Mesothelial cell of epicardium (in vitro differentiated cells): ENCODE measurements at places on chromosomes 6 and 20. TPM values are rescaled to one million over a fixed set of nuclear protein-coding genes. Genes with fewer than 3 reads are reported as not detected.
A peak's percentile ranks its signal among the peaks of the same experiment; 100 is the strongest.

The NEU1 gene
- total RNA-seq = 23.2 to 24.7 TPM (median 24.4 TPM) in 3 replicates

The CD24 gene
- total RNA-seq = 377 to 390 TPM (median 382 TPM) in 3 replicates

The GABRR1 gene
- not detected in 3 replicates for total RNA-seq

The PFDN6 gene
- total RNA-seq = 38.7 to 43.0 TPM (median 39.9 TPM) in 3 replicates

The ZSCAN26 gene
- 26.6 to 29.2 TPM (median 26.9 TPM) in 3 replicates for total RNA-seq

The ID1 gene
- 374 to 378 TPM (median 377 TPM) in 3 replicates for total RNA-seq

DNA sequence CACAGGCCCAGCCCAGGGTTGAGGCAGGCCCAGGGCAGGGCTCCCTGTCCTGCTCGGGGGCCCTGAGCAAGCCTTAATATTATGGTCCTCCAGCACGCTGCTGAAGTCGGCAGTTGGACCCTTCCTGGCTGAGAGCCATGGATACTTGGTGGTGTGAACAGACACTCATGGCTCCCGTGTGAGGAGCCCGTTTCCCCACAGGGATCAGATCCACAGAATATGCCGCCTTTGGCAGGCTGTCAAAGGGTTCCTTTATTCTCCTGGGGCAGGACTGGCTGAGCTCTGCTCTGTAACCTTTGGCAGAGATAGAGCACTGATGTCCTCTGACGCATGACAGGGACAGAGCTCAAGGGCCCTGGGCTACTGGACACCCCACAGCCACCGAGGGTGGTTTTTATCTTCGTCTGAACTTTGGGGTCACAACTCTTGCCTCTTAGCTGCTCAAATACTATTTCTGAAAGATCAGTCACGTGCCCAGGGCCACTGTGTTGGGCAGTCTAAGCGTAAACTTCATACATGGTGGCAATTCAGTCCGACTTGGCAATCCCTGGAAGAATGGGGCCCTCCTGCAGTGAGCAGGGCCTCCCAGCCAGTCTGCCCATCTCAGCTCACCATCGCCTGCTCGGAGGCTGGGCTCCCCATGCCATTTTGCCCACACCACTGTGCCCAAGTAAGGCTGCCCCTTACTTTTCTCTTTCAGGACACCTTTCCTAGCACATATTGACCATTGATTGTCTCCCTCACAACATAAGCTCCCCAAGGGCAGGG lies 49.1 kb downstream of the TTI1 start:
- H3K4me1 ChIP-seq = peaks cover 19% of the 10 kb centered on the region
- H3K36me3 ChIP-seq = peaks cover 13% of the 10 kb centered on the region
- H3K27ac ChIP-seq = no peak overlapping the region
- no peak for DNase-seq
- H3K4me3 ChIP-seq = no peak overlapping the region

DNA sequence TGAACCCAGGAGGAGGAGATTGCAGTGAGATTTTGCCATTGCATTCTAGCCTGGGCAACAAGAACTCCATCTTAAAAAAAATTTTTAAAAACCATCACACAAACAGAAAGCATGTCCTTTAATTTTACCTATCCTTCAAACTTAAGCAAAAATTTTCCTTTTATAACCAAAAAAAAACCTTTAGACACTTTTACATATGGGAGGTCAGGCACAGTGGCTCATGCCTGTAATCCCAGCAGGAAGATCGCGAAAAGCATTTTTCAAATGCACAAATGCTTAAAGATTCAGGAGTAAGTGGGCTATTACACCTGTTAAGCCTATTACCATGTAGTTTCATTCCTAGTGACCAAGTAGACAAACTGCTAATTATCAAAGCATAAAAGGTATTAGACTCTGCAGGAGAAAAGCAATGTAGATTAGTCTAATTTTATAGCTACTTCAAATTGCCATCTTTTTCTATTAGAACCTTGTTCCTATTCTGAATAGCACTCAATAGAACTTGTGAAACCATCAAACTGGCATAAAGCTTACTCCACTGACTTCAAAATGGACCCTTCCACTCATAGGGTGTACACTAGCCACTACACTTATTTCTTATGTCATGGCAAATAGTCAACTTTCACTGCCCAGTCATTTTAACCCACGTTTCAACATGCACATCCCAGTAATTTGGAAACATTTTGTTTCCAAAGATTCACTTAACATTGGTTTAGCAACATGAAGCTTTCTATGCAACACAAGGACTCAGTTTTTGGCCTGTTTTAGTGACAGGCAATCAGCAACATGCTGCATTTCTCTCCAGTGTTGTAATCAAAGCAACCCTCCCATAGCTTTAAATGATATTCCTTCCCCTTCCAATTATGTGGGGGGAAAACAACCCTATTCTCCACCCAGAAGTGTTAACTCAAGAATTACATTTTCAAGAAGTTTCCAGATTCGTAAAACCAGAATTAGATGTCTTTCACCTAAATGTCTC lies 4.0 kb downstream of the EEF1A1 start:
- H3K27ac ChIP-seq = peak overlapping the region; percentile 94
- H3K27me3 ChIP-seq = no peaks in the 10 kb centered on the region
- peaks cover 45% of the 10 kb centered on the region for H3K4me1 ChIP-seq
- DNase-seq = no peak

- no peak overlapping the region for H3K27ac ChIP-seq
- H3K27me3 ChIP-seq = no peaks in the 10 kb centered on the region
- no peak for DNase-seq
- peaks cover 2% of the 10 kb centered on the region for H3K36me3 ChIP-seq
- H3K4me1 ChIP-seq = no peaks in the 10 kb centered on the region
These were observed 193.7 kb downstream of the EYA2 start for GRCh38 chr20:47088335-47088734.

DNA sequence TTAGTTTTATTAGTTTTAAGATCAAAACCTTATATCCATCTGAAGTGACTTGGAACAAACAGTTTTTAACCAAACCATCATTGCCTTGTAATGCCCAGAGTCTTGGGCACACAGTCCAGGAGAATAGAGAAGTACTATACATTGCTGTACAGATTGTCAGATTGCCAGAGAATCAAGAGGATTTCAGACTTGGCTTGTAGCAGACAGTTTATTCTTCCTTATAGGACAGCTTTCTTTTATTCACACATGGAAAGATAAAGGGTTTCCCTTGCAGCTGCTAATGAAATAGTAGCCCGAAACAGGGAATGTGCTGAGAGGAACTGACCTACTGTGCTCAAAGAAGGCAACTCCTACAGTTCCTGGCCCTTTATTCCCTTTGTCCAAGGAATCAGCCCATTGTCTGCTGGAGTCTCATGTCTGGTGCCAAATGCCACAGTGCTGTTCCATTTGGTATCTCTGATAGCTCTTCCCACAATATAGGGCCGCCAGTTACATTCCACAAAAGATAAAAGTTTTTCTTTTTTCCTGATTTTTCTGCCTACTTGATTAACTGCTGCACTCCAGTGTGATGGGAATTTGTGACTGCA lies 30.6 kb downstream of the DCBLD1 start:
- H3K4me3 ChIP-seq = no peak overlapping the region
- no peak for DNase-seq
- no peaks in the 10 kb centered on the region for H3K27me3 ChIP-seq
- peak overlapping the region; percentile 86 for H3K27ac ChIP-seq
- peaks cover 68% of the 10 kb centered on the region for H3K4me1 ChIP-seq

DNA sequence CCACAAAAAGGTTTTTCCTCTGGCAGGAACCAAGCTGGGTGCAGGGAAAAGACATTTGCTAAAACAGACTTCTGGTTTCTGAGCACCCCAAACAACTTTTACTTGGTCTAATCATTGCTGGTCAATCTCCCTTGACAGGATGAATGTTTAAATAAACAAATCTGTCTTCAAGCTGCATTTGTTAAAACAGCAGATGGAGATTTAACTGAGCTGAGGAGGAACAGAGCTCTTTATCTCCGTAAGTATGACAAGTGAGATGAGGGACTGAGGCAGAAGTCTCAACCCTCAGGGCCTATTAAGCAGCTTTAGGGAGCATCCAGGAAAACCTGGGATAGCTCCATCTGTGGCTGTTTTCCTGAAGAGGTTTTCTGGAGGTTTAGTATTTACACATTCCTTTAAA lies 40.6 kb downstream of the NINL start:
- DNase-seq = no peak
- peaks cover 59% of the 10 kb centered on the region for H3K4me1 ChIP-seq
- peaks cover 4% of the 10 kb centered on the region for H3K36me3 ChIP-seq
- peak overlapping the region; percentile 92 for H3K27ac ChIP-seq
- no peaks in the 10 kb centered on the region for H3K27me3 ChIP-seq
- no peak overlapping the region for H3K4me3 ChIP-seq

DNA sequence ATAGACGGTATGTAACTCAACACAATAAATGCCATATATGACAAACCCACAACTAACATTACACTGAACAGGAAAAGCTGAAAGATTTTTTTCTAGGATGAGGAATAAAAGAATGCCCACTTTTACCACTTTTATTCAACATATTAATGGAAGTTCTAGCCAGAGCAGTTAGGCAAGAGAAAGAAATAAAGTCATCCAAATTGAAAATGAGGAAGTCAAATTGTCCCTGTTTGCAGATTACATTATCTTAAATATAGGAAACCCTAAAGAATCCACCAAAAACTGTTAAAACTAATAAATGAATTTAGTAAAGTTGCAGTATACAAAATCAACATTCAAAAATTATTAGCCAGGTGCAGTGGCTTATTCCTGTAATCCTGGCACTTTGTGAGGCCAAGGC lies 24.6 kb upstream of the ADGB start:
- H3K4me1 ChIP-seq = no peaks in the 10 kb centered on the region
- no peak overlapping the region for H3K4me3 ChIP-seq
- H3K27ac ChIP-seq = no peak overlapping the region
- no peaks in the 10 kb centered on the region for H3K27me3 ChIP-seq
- no peaks in the 10 kb centered on the region for H3K36me3 ChIP-seq
- no peak for DNase-seq

DNA sequence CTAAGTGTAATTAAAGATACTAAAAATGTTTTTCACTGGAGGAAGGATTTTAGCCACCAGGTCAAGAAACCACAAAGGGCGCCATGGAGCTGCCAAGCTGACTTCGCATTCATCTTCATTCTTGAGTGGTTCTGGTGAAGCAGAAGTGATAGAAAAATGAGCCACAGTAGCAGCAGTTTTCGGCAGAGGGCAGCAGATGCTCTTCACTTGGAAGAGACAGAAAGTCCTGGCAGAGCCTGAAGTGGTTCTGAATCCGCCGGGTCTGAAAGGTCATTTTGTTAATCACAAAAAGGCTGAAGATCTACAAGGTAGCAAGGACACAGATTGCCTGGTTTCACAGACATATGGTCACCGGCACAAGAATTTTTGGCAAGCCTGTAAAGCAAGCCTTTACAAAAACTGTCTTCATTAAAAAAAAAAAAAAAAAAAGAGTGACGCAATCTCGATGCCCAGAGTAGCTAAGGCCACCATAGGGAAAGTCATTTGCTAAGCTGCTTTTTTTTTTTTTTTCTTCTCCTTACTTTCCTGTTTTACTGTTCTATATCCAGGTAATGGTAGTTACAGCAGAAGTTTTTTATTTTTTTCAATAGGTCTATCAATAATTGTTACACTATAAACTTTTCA lies 345.1 kb upstream of the AGPAT4 start:
- H3K36me3 ChIP-seq = no peaks in the 10 kb centered on the region
- no peak for DNase-seq
- peaks cover 4% of the 10 kb centered on the region for H3K27me3 ChIP-seq
- no peak overlapping the region for H3K4me3 ChIP-seq
- H3K4me1 ChIP-seq = no peaks in the 10 kb centered on the region

- no peaks in the 10 kb centered on the region for H3K27me3 ChIP-seq
- no peaks in the 10 kb centered on the region for H3K36me3 ChIP-seq
- peaks cover 2% of the 10 kb centered on the region for H3K4me1 ChIP-seq
- no peak overlapping the region for H3K4me3 ChIP-seq
- DNase-seq = no peak
These were observed 449.5 kb downstream of the PHF3 start for GRCh38 chr6:64085126-64085525.

- H3K4me1 ChIP-seq = peaks cover 59% of the 10 kb centered on the region
- no peak for DNase-seq
- no peak overlapping the region for H3K4me3 ChIP-seq
- H3K36me3 ChIP-seq = no peaks in the 10 kb centered on the region
- H3K27ac ChIP-seq = peak overlapping the region; percentile 83
- H3K27me3 ChIP-seq = no peaks in the 10 kb centered on the region
These were observed 607.3 kb upstream of the CITED2 start for GRCh38 chr6:139981768-139982181.

- H3K36me3 ChIP-seq = no peaks in the 10 kb centered on the region
- H3K4me3 ChIP-seq = no peak overlapping the region
- no peak overlapping the region for H3K27ac ChIP-seq
- DNase-seq = no peak
These were observed 66.9 kb downstream of the MKKS start for GRCh38 chr20:10366898-10367692.

- H3K36me3 ChIP-seq = no peaks in the 10 kb centered on the region
- no peak overlapping the region for H3K4me3 ChIP-seq
- no peaks in the 10 kb centered on the region for H3K4me1 ChIP-seq
- no peak for DNase-seq
These were observed 841.1 kb upstream of the MANEA start for GRCh38 chr6:94736236-94736635.

DNA sequence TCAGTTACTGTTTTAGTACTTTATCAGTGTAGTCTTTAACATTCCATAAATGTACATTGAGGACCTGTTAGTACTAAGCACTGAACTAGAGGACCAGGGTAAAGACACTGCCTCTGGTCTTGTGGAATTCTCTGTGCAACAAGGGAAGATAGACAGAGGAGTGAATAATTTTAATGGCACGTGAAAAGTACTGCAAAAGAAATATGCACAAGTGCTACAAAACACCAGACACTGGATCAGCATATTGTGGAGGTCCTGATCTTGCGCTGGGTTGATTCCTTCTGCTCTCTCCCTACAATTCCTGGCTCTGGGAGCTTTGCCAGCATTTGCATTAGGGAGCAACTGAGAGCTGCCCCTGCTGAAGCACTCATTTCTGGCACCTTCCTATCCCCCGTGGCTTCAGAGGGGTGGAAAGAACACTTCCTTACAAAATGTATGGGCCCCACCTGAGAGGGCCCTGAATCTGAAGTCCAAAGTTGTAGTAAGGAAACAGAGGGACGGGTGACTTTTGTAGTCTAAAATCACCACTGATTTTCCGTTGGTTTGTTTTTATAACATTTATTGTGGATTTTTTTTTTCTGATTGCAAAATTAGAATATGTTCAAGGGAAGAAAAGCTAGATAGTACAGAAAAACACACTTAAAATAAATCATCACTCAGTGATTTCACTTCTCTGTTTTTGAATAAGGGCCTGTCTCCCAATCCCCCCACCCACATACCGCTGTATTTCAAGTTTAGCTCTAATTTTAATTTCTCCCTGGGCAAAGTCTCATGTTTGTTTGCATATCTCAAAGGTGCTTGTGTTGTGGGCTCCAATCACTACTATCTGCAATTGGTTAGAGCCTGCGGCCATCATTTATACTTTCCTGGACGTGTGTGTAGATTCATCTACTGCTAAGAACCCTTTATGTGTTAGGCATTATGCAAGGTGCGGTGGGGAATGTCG lies 4.9 kb downstream of the PKIG start:
- peaks cover 21% of the 10 kb centered on the region for H3K36me3 ChIP-seq
- DNase-seq = no peak
- H3K27ac ChIP-seq = peak overlapping the region; percentile 96
- no peak overlapping the region for H3K4me3 ChIP-seq

DNA sequence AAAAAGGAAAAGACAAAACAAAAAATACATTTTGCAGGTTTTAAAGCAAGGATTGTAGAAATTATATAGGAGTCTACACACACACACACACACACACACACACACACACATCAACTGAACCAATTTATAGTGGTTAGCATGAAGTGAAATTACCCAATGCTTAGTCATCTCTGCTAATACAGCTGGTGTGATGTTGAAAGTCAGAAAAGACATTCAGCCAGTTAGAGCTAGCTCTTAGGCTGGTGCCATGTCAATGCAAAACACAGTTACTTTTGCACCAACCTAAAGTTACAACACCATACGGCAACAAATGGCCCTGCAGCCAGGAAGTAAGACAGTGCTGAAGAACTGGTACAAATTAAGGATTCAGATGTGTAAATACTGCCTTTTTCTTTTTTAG lies 15.2 kb downstream of the FAM210B start:
- no peak overlapping the region for H3K4me3 ChIP-seq
- H3K27ac ChIP-seq = no peak overlapping the region
- no peak for DNase-seq
- H3K4me1 ChIP-seq = no peaks in the 10 kb centered on the region
- H3K27me3 ChIP-seq = no peaks in the 10 kb centered on the region
- peaks cover 14% of the 10 kb centered on the region for H3K36me3 ChIP-seq
